Naive thymus-derived CD4-positive, alpha-beta T cell (primary cell): ENCODE measurements at places on chromosomes 3 and 15. TPM values are rescaled to one million over a fixed set of nuclear protein-coding genes. Genes with fewer than 3 reads are reported as not detected.

Gene GPR62
- not detected for polyA plus RNA-seq

Gene BBX
- polyA plus RNA-seq = 120 TPM

Gene PLA1A
- polyA plus RNA-seq = not detected

Gene STAC
- not detected for polyA plus RNA-seq

Gene LEKR1
- 0.33 TPM for polyA plus RNA-seq

Gene A4GNT
- polyA plus RNA-seq = not detected

Gene ANAPC13
- 98.8 TPM for polyA plus RNA-seq

Gene CPNE9
- 0.67 TPM for polyA plus RNA-seq

Gene DLL4
- polyA plus RNA-seq = not detected

Gene MYL3
- not detected for polyA plus RNA-seq

Gene MBD4
- 45.2 TPM for polyA plus RNA-seq

Gene GNAT1
- not detected for polyA plus RNA-seq

Gene SOX14
- not detected for polyA plus RNA-seq

Gene GOLGA8H
- polyA plus RNA-seq = not detected

Gene FAM107A
- not detected for polyA plus RNA-seq

Gene C3orf62
- 2.3 TPM for polyA plus RNA-seq

Gene PLCH1
- polyA plus RNA-seq = not detected

Gene INKA1
- polyA plus RNA-seq = 0.69 TPM

Gene POMGNT2
- 11.0 TPM for polyA plus RNA-seq

Gene LRRC2
- 0.48 TPM for polyA plus RNA-seq

Gene GPR156
- polyA plus RNA-seq = not detected

Gene TNIK
- polyA plus RNA-seq = 22.1 TPM

Gene CAMP
- polyA plus RNA-seq = not detected

Gene PLA2G4D
- polyA plus RNA-seq = not detected

Gene OIP5
- polyA plus RNA-seq = not detected

Gene ROBO2
- not detected for polyA plus RNA-seq

Gene SPRED1
- polyA plus RNA-seq = not detected

Gene RPSA
- 1,450 TPM for polyA plus RNA-seq

Gene SAMMSON
- polyA plus RNA-seq = not detected

Gene CHDH
- polyA plus RNA-seq = not detected

Gene TNNC1
- 0.73 TPM for polyA plus RNA-seq

Gene PPP4R2
- polyA plus RNA-seq = 35.0 TPM

Gene ST6GAL1
- 313 TPM for polyA plus RNA-seq

Gene TMEM202
- polyA plus RNA-seq = not detected

Gene CISH
- 150 TPM for polyA plus RNA-seq
